ENCODE measurements at places on chromosomes 12 and 14.

DNA sequence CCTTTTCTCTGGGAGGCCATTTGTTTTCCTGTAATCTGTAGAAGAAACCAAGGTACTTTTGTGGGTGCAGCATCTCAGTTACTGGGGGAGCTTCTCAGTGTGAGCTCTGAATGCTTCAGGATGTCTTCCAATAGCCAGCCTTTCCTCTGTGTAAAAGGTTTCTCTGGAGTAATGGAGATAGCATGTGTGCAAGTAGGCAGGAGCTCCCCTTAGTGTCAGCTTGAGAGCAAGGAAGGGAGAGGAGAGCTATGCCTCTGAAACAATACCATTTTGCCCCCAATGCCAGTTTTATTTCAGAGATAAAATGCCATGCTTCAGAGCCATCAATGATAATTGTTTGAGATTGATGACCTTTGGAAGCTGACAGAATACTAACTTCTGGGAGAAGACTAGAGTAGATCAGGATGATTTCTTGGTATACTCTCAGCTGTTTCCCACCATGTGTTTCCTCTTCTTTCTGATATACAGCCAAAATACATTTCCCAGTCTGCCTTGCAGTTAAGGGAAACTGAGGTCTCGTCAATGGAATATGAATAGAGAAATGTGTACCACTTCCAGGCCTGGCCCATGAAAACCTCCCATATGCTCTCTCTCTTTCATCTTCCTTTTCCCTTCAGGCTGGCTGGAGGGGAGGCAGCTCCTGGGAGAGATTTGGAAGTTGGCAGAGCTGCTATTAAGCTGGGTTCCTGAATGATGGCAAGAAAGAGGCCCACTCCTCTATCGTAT, 125.7 kb downstream of the CRADD start:
- DNase-seq: no peak

DNA sequence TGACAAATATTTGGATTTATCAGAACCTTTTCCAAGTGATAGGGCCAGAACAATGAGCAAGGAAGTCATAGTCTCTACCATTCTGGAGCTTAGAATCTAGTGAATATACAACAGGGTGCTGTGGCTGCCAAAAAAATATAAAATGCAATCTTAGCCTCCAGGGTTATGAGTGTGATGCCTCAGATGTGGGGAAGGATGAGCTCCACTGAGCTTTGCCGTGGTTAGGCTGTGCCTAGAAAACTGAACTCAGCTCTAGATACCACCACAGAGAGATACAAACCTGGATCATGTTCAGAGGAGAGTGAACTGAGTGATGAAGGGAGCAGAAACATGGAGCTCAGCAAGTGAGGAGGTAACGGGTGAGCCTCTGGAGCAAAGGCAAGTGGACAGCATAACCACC, 138.1 kb upstream of the HIF1A start:
- no peak for DNase-seq

- no peak for DNase-seq
These were observed 1.3 kb downstream of the POMT2 start for GRCh38 chr14:77319422-77319821.

DNA sequence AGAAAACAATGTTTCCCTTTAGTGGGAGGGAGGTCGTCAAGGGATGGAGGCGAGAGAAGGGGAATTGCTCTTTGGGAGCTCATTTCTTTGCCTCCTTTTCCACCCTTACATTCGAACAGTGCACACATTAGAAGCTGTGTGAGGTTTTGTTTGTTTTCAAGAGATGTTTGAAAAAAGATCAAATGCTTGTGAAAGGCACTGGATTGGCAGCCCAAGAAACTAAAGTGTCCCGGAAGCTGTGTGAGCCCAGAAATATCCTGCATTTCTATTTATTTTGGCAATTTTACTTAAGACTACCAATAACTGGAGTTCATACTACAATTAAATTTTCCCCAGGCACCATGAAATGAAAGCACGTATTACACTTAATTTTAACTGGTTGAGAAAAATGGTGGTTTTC, 67.0 kb downstream of the IGF1 start:
- no peak for DNase-seq

DNA sequence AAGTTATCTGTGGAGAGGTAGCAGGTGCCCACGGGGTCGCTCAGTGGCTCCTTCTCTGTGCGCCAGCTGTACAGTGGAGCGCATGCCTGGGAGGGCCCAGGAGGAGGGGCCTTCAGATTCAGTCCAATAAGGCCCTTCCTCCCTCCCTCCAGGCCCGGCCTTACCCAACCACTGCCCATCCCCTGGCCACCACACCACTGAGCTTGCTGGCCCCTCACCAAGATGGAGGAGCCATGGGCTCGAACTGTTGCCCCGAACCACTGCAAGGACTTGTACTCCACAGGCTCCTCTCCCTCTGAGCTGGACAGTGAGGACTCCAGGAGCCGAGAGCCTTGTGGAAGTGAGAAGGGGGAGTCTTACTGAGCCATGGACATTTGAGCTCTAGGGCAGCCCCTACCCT, 9.8 kb downstream of the ITGA5 start:
- no peak for DNase-seq

DNA sequence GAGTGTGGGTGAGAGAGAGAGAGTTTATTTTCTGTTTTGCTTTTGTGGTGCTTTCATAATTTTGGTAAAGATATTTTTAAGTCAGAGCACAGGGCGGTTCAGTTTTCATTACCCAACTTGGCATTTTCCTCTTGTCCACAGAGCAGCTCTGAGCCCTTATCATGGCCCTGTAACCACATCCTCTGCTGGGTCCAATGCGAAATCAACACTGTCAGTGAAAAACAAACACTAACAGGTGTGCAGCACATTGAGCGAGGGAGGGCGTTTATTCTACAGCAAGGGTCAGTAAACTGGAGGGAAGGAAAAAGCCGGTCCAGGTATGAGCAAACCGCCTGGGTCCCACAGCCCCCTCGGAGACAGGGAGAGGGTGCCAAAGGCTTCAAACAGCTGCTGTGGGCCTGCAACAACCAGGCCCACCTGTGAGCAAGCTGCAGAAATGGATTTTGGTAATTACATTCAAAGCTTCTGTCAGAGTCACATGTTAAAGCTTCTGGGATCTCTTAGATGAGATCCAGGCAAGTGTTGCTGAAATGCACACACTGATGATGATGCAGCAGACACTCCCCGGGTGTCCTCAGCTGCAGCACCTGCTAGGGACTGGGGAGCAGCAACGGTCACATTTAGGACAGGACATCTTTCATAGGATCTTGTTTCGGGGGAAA, 132.7 kb upstream of the DYRK2 start:
- no peak for DNase-seq

GRCh38 chr12:6335451-6336078, 6.3 kb downstream of the TNFRSF1A start:
- peak; percentile 83 for DNase-seq

GRCh38 chr14:79735121-79735520, 476.2 kb downstream of the DIO2 start:
- no peak for DNase-seq

DNA sequence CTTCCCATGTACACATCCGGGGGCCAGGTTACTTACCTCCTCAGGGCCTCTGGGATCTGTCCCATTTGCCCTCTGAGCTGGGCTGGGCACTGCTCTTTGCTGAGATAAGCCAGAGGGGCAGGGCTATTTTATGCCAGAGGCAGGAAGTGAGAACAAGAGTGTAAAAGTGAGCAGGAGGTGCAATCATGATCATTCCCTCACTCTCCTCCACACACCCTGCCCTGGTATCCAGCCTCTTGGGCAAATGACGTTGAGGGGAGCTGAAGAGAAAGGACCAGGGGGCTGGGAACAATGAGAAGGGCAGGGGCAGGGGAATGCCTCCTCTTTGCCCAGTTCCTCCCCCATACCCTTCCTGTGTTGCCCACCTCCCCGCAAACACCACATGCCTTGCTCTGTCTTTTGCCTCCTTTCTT, 4.2 kb downstream of the LPAR5 start:
- DNase-seq: no peak

- DNase-seq: no peak
These were observed 19.9 kb upstream of the CD27 start for GRCh38 chr12:6424866-6425265.
